Fibroblast of skin of abdomen (primary cell): ENCODE measurements at places on chromosomes 2 and 18.

- no peak for DNase-seq
These were observed 303.1 kb upstream of the KYNU start for GRCh38 chr2:142574388-142574787.

- peak; percentile 87 for DNase-seq
These were observed 83.9 kb downstream of the PDK1 start for GRCh38 chr2:172639823-172640222.

GRCh38 chr2:145927131-145927950, 1407.4 kb upstream of the ZEB2 start:
- DNase-seq: no peak

GRCh38 chr2:170885130-170885791, 43.8 kb upstream of the GORASP2 start:
- peak; percentile 29 for DNase-seq

DNA sequence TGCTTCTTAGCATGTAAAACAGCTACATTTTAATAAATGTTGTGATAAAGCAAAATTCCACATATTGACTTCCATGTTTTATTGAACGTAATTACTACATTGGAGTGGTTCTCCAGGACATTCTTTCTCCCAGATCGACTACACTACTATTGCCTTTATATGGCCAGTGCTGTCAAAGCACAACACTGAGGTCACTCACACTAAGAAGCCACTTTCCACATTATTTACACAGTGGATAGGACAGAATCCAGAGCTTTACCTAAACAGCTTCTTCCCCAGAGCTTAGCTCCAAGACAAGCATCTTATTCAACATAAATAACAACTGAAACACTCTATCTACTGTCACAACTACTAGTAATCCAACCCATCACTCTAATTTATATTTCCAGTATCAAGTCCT, 73.9 kb upstream of the WDR75 start:
- DNase-seq: no peak

DNA sequence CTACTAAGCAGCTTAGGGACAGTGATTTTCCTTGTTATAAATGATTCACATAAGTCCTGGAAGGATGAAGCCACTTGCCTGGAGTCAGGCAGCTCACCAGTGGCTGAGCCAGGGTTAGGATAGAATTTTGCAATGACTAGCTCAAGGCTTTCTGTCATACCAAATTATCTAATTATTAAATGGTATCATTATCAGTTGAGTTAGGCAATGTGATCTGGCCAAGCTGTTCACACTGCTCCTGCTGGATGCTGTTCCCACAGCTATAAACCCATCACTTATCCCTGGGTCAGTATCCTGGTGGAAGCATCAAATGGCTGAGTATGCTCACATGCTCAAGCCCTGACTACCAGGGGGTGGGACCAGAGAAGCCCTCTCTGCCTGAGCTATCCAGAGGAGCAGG, 235.2 kb downstream of the MTX2 start:
- DNase-seq: peak; percentile 12

GRCh38 chr2:31271851-31272267, 37.9 kb downstream of the EHD3 start:
- DNase-seq: peak; percentile 18

DNA sequence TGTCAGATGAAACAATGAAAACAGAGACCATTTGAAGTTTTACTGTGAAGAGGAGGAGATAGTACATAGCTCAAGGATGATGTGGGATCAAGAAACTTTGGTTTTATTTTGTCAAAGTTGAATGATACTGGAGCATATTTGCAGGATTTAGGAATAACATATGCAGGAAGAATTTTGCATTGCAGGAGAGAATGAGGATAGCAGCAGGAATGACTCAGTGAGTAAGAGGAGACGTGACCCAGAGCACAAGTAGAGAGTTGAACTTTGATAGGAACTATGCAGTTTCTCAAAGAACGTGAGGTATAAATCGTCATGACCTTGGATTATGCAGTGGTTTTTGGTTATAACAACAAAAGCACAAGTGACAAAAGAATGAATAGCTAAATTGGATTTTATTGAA, 47.7 kb downstream of the MAPRE2 start:
- peak; percentile 60 for DNase-seq

- DNase-seq: no peak
These were observed 218.1 kb downstream of the HNMT start for GRCh38 chr2:138182250-138182936.

GRCh38 chr2:290090-290722, 2.3 kb upstream of the ALKAL2 start:
- peak; percentile 61 for DNase-seq

DNA sequence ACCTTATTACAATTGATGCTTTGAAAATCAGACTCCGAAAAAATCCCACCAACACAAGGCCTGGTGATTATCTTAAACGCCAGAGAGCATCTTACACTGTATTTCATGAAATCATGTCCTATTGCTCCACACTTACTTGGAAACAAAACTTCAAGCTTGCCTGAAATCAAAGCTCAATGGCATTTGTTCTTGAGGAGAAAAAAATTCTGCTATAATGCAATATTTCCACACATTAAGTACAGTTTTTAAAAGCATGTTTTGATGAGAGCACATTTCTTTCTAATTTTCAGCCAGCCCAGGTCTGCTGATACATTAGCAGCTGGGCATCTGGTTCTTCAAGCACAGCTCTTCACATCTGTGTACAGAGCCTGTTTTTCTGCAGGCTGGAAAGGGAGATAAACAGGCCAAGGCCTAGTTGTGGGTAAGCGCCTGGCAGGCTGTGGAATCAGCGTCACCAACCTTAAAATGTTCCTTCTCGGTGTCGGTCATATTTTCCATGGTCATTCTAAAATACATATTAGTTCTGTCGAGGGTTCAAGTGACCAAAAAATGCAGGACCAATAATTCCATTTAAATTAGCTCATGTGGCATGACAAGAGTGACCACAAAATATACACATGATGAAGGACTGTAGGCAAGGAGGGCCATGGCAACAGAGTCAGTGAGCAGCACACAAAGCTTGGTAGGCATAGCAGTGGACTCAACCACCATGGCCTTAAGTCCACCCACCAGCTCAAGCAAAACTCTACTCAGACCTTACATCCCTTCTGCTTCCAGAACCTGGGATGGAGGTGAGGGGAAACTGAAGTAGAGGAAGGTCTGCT, 20.9 kb downstream of the SLC8A1 start:
- DNase-seq: no peak

- DNase-seq: no peak
These were observed 627.7 kb upstream of the CDH2 start for GRCh38 chr18:28804512-28805202.

- DNase-seq: no peak
These were observed 448 bp downstream of the YPEL5 start for GRCh38 chr2:30147196-30147714.

DNA sequence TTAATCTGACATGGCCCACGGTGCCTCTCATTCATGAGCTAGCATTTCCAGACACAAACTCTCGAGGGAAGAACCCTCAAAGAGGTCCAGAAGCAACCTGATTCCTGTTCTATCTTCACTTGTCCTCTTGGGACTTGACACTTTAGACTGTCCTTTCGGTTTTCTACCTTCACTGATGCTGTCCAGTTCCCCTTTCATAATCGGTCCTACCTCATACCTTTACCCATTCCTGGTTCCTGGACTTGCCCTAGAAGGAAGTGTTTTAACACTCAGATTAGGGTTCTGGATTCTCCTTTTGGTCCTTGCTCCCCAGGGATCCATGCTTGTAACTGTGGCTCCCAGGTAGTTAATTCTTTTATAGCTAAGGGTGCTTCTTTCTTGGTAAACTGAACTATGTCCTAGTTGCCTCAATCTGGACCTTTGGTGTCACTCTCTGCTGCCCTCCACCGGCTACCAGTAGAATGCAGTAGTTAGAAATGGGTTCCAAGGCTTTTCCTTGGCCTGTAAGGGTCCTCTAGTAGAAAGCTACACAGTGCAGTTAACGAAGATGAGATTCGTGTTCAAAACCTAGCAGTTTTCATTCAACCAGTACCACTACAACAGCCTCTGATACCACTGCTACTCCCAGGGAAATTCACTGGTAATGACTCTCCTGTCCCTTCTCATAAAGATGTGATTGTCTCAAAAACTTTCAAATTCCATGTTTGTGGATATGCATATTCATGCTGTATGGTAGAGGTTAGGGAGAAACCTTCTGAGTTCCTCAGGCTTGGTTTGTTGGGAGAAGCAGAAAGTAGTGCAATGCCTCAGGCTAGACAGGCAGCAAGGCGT, 178.1 kb upstream of the CYP26B1 start:
- peak; percentile 6 for DNase-seq
